ENCODE measurements at places on chromosomes 2 and 18.

DNA sequence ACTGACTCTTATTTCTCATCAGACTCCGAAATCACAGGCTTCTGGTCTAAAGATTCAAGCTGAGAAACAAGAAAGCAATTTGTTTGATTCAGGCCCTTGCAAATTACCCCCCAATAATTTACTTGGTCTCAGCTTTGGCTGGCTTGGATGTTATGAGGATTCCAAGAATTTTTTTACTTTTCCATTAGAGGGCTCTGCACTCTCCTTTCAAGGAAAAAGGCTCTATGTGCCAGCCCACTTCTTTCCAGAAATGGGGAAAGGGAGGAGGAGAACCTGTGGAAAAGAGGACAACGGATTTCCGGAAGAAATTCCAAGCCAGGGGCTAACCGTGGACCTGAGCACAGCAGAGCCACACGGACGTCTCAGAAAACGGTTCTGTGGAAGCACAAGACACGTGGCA, 44.4 kb downstream of the BCL11A start:
- DNase-seq, result no peak

GRCh38 chr2:146392631-146393030, 1452.2 kb upstream of the ACVR2A start:
- no peak for DNase-seq

DNA sequence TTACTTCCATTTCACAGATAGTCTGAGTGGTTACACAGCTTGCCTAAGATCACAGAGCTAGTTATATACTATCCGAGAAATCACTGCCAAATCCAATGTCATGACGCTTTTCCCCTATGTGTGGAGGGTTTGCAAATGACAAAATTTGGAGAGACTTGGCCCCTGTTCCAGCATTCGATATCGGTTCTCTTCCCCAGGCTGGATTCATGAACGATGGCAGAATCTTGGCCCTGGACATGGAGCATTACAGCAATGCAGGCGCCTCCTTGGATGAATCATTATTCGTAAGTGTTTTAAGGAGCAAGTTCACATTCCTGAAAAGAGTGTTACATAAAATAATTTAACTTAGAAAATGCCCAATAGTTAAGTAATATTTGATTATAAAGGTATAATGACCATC, 55.1 kb downstream of the AOX1 start:
- DNase-seq, result no peak

- DNase-seq, result no peak
These were observed 449.5 kb upstream of the HNRNPA3 start for GRCh38 chr2:176763130-176763529.

GRCh38 chr2:60708630-60709320, 47.3 kb upstream of the PAPOLG start:
- no peak for DNase-seq

DNA sequence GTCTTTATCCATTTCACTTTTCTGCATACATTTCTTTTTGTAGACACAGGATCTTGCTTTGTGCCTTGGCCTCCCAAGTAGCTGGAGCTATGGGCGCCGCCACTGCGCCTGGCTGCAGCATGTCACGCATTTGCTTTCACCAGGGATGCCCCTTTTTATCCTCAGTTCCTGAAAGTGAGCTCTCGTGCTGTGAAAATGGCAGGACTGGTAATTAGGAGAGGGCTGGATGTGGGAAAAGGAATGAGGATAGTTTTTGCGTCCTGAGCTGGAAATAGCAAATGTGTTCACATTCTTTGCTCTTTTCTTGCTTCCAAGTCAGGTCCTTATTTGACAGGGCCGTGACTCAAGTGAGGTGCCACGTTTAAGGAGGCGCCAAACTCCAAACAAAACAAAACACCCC, 104.6 kb downstream of the LDLRAD4 start:
- DNase-seq, result no peak

DNA sequence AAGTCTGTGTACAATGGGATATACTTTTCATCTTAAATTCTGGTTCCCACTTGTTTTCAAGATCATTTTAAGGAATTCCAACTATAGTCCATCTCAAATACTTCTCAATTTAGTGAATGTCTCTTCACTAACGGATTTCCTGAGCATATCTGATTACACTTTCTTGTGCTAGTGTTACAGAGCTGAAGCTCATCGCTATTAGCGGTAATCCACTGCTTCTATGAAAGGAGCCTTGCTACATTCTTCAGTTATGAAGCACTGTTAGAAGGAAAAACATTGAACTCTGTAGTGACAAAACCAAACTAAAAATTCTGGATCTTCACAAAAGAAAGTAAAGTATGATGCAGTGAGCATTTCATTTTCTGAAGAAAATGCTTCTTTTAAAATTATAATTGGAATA, 72.0 kb downstream of the AGPS start:
- DNase-seq, result no peak

- DNase-seq, result no peak
These were observed 135.5 kb downstream of the NDUFA10 start for GRCh38 chr2:239889641-239890121.

DNA sequence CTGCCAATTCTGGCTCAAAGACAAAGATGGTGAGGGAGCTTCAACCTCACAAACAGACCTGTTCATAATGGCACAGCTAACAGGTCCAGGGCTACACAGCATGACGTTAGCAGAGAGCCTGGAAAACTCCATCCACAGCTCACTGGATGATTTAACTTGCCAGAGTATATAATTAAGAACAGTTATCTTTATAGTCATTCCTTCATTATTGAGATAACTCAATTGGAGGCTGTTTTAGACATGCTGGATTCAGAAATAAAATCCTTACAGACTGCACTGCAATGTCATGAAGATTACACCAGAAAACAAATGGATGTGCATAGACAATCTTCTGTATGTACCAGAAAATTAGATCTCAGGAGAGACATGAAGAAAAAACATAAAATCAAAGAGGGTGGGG, 55.1 kb upstream of the LYPD1 start:
- no peak for DNase-seq

DNA sequence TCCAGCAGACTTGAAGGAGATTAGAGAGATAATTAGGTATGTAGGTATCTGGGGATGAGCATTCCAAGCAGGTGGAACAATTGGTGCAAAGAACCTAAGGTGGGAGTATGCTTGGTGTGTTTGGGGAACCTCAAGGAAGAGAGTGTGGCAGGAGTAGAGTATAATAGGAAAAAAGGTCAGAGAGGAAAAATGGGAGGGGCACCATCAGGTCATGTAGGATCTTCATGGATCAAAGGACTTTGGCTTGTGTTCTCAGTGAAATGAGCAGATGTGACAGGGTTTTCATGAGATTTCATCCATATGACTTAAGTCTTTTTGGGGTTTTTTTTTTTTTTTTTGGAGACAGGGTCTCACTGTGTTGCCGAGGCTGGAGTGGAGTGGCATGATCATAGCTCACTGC, 47.3 kb downstream of the RBBP8 start:
- no peak for DNase-seq

DNA sequence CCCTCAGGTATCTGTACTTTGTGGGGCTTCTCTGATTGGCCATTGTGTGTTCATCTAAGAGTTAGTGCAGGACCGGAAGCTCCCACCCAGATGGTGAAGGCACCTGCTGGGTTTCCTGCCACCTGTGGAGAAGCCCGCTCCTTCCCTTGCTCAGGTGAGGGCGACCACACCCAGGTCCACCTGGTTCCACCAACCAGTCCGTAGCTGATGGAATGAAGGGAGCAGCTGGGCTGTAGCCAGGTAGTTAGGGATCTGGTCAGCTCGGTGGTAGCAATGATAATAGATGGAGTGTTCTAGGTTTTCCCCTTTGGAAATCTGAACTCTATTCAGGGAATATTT, 16.0 kb downstream of the SH3BP4 start:
- no peak for DNase-seq

DNA sequence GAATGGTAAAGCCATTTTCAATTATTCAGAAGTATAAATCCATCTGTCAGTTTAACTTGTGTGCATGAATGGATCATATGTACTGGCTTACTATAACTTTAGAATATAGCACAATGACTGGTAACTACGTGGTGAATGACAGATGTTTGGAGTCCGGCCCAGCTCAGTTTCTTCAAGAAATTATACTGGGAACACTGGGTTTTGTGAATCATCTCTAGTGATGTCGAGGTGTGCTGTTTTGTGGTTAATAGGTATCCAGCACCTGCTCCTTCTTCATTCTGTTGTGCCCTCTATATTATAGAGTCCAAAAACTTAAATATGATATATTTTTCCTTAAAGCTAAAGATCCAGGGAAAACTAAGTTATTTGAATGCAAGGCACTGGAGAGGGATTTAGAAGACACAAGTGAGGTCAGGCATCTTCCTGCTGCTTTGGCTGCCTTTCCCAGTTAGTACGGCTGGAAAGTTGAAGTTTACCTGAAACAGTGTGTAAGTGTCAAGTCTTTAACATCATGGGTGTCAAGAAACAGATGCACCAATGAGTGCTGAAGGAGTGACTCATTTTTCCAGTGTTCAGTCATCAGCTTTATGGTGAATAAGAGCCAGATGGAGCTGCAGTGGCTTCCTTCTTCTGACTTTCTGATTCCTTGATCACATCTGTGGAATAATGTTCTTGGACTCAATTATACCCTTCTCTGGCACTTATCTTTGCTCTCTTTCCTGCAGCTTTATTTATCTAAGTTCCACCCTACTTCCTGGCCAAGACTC, 1079.5 kb upstream of the CELF4 start:
- DNase-seq, result no peak

DNA sequence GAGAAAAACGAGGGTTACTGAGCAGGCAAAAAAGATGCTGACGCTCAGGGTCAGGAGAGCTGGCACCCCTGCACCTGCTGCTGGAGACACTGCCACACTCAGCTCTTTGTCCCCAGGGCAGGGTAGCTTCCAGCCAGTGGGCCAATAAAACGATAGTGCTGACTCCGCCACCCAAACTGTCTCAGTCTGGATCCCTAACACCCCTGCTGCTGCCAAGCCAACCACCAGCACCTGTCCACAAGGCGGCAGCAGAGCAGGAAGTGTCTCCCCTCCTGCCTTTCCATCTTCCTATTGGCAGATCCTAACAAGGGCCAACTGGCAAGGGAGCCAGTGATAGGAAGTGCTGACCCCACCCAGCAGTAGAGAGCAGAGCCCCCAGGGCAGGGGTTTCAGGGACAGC, 531.5 kb upstream of the SALL3 start:
- no peak for DNase-seq
